ENCODE measurements at places on chromosomes 12 and 14. TPM values are rescaled to one million over a fixed set of nuclear protein-coding genes. Genes with fewer than 3 reads are reported as not detected.
A peak's percentile ranks its signal among the peaks of the same experiment; 100 is the strongest.

DNA sequence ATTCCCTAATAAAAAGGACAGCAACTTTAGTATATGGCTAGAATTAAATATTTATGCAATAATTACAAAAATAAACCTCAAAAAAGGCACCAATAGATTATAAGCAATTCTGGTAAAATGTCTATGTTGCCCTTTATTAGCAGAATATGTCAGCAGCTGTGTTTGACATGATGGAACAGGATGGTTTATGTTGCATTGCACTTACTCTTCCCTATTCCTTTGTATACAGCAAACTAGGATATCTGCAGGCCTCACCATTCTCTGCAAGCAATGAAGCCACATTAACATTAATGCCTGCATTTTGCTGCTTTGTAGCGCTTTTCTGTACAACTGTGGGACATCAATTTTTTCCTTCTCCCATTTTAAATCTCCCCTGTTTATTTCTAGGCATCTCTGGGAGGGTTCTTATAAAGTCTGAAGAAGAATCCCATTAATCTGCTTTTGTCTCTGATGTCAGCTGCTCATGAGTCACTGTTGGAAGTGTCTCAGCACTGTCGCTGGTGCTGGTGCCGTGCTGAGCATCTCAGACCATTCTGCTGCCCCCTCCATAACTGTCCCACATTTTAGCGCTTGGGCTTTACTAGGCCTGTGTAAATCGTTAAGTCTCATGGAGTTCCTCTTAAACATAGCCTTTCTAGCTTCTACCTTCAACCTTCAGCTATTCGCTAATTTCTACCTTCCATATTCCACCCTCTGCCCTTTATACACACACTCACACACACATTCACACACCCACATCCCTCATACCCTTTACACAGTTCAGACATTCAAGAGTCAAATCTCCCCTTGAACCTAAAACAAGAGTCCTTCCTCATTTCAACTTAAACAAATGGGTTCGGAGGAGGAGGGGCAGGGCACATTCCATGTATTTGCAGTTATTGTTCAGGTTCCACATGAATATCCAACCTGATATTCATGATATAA lies 64.4 kb upstream of the TRHDE start:
- no peak for DNase-seq
- H3K27ac ChIP-seq: no peak overlapping the region
- no peak overlapping the region for H3K4me3 ChIP-seq
- H3K4me1 ChIP-seq: no peaks in the 10 kb centered on the region
- no peaks in the 10 kb centered on the region for H3K36me3 ChIP-seq

DNA sequence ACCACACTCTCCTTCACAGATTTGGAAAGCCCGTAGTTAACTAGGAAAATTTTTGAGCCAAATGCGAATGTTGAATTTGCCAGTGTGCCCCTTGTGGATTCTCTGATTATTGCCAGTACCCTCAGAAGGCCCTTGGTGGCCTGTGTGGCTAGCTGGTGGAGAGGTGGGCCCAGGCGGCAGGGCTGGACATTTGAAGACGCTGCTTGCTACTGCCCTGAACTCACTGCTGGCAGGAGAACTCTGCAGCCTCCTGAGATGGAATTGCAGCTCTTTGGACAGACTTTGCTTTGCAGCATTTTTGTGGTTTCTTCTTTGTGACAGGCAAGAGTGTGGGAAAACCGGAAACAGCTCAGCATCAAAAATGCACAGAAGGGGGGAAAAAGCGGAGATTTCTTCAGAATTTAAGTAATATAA lies 97.6 kb downstream of the TGFB3 start:
- H3K4me3 ChIP-seq: no peak overlapping the region
- no peaks in the 10 kb centered on the region for H3K4me1 ChIP-seq
- no peak for DNase-seq
- no peaks in the 10 kb centered on the region for H3K36me3 ChIP-seq
- no peak overlapping the region for H3K27ac ChIP-seq

- no peaks in the 10 kb centered on the region for H3K27me3 ChIP-seq
- H3K4me1 ChIP-seq: peaks cover 36% of the 10 kb centered on the region
- no peak for DNase-seq
- peak overlapping the region; percentile 73 for H3K27ac ChIP-seq
- peak overlapping the region; percentile 81 for H3K4me3 ChIP-seq
- no peaks in the 10 kb centered on the region for H3K36me3 ChIP-seq
Measured at GRCh38 chr12:1591034-1591433, 3.3 kb downstream of the FBXL14 start.

Gene VRK1
- 7.0 TPM for total RNA-seq

Gene MANSC4
- total RNA-seq: 0.19 TPM

Gene GSC
- total RNA-seq: 0.38 TPM
